NT2/D1 (cell line): ENCODE measurements at places on chromosomes 6 and 20.

DNA sequence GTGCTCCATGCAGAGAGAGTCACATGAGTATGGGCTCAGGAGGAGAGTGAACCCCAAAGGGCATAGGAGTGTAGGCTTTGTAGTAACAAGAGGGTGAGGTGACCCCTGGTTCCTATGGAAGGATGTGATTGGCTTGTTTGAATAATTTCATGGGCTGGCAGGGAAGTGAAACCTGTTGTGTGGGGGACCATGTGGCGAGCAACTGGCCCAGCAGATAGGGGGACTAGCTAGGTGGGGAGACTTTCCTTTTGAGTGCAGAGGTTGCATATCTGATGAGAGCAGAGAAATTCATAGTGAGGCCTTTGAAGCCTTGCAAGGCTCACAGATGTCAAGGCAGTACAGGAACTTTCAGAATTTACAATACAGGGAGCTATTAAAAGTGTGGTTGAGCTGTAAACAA lies 247.9 kb upstream of the SLC35B3 start:
- DNase-seq = no peak

DNA sequence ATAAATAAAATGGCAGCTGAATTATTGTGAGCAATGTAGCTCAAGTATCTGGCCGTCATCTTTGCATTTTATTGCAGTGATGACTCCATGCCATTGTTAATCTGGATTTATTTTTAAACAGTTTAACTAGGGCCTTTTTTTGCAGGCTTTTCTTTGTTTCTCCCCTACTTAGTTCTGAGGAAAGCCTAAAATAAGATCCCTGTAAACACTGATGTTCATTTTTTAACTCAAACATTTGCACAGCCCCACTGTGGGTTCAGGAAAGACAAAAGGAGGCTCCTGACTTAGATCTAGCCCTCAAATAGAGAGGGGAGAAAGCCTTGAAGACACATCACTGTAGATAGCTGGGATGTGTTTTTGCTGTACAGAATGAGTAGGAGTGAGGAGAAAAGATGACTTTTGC lies 69.2 kb downstream of the PLEKHG1 start:
- DNase-seq = no peak

DNA sequence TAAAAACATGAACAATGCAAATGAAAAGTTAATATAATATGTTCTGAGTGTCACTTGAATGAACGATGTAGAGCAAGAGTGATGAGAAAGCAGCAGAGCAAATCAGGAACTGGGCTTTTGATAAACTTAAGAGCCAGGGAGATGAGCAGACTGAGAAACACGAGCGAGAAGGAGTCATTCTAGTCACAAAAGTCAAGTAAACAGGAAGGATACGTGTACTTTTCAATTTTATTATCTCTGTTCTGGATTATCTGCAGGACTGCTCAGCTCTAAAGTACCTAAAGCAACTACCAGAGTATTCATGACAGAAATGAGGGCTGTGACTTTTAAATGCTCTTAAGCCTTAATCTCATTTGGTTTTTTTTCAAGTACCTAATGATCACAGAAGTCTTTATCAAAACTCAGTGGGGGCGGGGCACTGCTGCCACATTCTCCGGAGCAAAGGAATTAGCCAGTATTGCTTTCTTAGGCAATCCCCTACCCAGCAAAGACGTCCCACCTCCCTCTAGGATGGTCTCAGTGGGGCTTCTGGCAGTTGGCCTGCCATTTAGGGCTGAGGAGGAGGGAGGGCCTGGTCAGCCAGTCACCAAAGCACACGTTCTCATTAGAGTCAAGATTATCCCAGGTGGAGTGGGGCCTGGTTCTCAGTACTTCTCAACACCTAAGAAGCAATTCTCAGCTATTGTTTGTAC lies 8.6 kb downstream of the MAN1A1 start:
- DNase-seq = no peak

DNA sequence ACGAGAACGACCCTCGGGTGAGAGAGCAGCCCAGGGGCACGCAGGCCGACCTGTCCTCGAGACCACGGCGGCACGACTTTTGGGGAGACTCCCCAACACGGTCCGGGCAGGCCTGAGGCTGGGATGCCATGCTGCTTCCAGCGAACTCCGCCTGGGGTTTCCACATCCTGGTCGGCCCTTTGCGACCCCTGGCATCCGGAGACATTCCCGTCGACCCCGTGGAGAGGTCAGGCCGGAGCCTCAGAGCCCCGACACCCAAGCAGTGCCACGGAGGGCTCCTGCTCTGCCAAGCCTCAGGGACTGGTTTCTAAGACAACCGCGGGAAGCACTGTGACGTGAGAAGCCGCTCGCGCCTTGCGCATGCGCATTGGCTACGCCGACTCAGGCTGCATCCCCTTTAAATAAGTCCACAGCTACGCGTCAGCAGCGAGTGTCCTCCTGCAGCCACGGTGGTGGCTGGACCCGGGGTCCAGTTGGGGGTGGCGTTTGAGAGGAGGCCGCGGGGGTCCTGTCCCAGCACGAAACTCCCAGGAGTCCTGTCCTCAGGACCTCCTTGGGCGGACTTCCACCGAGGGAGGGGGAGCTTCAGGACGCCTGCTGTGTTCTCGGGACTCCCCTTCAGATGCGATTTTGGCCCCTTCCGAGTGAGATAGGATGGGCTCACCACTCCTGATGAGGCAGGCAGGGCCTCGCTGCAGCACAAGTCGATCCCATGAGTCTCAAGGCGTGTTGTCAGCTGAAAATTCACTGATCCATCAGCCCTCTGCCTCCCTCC lies 1089.3 kb upstream of the DEFB115 start:
- no peak for DNase-seq

- no peak for DNase-seq
Measured at GRCh38 chr20:53833333-53834061, 236.9 kb downstream of the BCAS1 start.

DNA sequence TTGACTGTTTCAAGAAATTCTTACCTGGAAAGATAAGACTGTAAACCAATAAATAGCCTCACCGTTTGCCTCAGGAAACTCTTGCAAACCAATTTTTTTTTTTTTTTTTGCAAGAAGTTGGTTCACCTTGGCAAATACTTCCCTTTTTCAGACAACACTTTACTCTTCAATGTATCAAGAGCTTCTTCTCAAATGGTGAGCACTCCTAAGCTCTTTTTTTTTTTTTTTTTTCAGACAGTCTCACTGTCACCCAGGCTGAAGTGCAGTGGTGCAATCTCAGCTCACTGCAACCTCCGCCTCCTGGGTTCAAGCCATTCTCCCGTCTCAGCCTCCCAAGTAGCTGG lies 22.7 kb upstream of the SNTA1 start:
- no peak for DNase-seq

DNA sequence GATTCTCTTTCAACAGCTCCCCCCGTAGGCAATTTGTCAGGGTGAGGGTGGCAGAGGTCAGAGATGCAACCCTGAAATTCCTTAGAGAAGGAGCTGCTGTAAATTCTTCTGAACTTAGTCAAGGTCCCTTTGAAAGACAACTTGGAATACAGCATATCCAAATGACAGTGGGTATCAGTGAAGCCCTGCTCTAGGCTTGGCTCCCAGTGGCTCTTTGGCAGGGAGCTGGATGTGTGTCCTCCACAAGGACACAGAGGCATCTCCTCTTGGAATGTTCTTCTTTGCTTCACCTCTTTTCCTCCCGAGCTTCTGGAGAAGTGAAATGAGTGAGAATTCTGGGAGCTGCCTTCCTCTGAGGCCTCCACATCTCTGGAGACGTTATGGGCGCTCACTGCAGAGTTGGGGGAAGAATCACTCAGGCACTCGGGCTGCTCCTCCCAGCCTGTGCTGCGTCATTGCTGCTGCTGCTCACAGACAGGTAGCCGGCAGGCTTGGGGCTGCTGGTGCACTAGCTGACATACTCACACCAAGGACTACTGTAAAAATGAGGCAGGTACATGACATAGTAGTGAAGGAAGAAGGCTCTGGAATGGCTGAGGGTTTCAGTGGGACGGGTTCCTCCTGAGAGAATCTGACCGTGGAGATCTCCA lies 34.1 kb downstream of the DYNLT1 start:
- no peak for DNase-seq

DNA sequence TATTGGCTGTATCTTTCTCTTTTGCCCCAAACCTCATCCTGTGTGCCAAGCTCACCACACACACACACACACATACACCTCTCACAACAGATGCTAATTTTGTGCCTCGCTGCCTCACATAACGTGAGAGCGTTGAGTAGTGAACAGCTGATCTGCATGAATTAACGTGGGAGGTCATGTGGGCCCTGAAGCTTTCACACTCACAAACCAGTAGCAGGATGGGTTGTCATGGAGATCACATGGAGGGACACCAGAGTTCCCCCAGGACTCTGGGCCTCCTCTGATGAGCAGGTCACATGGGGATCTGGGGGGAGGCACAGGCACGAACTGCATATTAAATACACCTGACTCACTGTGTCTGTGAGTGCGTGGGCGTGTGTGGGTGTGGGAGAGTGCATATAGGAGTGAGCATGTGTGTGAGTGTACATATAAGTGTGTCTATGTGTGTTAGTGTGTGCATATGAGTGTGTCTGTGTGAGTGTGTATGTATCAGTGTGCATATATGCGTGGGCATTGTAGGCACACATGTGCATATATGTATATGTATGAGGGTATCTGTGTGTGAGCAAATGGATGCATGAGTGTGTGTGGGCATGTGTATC lies 62.7 kb upstream of the SULF2 start:
- no peak for DNase-seq

DNA sequence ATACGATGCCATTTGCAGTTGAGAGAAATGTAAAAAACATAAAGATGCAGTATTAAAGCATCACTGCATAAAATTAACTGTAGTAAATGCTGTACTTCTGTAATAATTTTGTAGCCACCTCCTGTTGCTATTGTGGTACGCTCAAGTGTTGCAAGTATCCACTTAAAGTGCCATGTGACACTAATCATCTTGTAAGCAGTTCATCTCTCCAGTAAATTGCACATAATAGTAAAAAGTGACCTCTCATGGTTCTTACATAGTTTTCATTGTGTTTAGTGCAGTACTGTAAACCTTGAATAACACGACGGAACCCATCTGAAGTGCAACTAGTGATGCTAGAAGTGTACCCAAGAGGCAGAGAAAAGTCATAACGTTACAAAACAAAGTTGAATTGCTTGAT lies 190.1 kb upstream of the VGLL2 start:
- DNase-seq = no peak

GRCh38 chr20:44683263-44684046 lies 31.7 kb upstream of the CCN5 start:
- peak; percentile 79 for DNase-seq

DNA sequence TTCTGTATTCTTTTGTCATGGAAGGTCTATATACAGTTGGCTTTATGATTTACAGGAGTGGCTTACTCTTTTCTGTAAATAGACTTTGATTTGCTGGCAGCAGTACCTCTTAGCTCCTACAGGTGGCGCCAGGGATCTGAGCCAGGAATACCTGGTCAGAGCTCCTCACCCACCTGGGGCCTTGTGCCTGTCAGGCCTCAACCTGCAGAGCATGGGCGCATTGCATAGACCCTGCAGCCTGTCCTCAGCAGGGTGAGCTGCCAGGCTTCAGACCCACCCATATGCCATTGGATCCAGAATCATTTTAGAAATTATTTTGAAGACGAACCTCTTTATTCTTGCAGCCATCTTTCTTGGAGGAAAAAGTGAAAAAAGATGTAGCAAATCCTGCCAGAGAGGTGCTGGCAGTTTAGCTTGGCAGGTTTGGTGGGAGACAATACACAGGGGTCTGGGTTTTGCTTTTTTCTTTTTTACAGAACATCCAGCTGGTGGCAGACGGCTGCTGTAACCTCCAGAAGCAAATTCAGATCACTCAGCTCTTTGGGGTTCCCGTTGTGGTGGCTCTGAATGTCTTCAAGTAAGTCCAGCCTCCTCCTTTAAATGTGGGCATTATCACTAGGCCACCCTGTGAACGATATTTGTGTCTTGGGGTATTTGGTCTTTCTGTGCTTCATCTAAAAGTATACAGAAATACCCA lies 149.1 kb downstream of the MTHFD1L start:
- DNase-seq = peak; percentile 49

DNA sequence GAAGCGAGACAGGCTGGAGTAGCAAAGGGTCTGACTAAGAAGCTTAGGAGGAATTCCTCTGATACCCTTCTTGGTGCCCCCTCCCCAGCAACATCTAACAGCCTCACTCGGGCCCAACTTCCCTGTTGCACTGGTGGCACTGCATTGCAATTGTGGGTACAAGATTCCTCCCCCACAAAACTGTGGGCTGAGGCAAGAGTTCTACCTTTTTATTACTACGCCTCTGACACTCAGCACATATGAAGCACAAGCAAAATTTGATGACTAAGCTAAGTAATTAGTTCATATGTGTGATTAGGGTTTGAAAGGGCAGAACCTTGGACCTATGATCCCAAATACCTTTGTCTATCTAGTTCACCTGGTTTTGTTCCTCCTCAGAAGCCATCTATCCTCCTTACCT lies 83.5 kb downstream of the ZHX3 start:
- DNase-seq = no peak

GRCh38 chr6:145012039-145012662 lies 723.2 kb downstream of the EPM2A start:
- no peak for DNase-seq

GRCh38 chr20:62647521-62648317 lies 5.4 kb downstream of the SLCO4A1 start:
- no peak for DNase-seq

DNA sequence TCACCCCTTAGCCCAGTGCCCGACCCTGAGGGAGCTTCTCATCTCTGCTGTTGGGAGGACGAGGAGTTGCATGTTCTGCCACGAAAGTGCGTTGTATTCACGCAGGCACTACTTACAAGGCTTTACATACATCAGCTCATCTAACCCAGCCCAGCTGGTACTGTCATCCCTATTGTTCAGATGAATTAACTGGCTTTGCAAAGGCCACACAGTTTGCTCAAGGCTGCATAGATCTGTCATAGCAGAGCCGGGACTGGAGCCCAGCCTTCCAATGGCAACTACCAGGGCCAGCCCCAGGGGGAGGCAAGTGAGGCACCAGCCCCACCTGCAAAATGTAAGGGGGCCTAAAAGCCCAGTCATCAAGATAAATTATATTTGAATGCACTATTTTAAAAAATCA lies 257.6 kb downstream of the NFATC2 start:
- no peak for DNase-seq

- DNase-seq = no peak
Measured at GRCh38 chr6:28587746-28588075, 62.0 kb downstream of the GPX5 start.

DNA sequence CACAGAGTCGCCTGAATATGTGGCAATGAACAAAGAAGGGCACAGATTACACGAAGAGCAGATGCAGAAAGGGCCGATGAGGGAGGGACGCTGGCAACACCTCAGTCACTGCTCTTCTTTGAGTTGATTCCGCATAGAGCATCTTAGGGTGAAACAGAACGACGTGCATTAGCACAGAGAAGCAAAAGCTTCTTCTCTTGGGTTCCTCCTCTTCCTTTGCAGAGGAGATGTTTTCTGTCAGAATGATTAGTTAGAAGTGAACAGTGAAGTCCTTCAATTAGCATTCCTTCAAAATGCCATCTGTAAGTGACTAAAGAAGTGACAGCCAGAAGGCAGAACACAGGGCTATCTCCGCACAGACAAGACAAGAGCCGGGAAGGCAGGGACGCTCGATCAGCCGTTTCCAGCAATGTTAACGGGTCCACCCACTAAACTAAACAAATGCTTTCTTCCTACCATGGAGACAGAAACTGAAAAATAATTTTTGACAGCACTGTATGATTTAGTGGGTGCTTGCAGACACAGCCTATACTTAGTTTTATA lies 219.8 kb upstream of the AGPAT4 start:
- DNase-seq = no peak
